PC-3 (cell line): ENCODE measurements at places on chromosomes 13 and 19. TPM values are rescaled to one million over a fixed set of nuclear protein-coding genes. Genes with fewer than 3 reads are reported as not detected.

Gene ALOX5AP
- not detected in 2 replicates for total RNA-seq

Gene RFPL4AL1
- total RNA-seq = not detected in 2 replicates

Gene SLC6A16
- not detected in 2 replicates for total RNA-seq

DNA sequence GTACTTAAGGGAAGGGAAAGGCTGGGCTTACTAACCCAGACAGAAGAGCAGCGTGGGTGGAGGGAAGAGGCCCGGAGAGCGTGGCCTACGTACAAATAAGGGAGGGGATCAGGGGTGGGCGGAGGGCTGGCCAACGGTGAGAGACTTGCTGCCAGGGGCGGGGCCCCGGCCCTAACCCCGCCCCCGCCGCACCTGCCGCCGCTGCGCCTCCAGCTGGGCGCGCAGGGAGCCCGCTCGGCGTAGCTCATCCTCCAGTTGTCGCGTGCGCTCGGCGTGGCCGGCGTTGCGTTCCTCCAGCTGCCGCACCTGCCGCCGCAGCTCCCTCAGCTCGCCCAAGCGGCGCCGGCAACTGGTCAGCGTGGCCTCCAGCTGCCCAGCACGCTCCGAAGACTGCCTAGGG, 5.7 kb downstream of the HOOK2 start:
- H3K27ac ChIP-seq = no peak overlapping the region
- no peak overlapping the region for H3K4me3 ChIP-seq
- H3K4me1 ChIP-seq = peaks cover 14% of the 10 kb centered on the region
- no peaks in the 10 kb centered on the region for H3K27me3 ChIP-seq

DNA sequence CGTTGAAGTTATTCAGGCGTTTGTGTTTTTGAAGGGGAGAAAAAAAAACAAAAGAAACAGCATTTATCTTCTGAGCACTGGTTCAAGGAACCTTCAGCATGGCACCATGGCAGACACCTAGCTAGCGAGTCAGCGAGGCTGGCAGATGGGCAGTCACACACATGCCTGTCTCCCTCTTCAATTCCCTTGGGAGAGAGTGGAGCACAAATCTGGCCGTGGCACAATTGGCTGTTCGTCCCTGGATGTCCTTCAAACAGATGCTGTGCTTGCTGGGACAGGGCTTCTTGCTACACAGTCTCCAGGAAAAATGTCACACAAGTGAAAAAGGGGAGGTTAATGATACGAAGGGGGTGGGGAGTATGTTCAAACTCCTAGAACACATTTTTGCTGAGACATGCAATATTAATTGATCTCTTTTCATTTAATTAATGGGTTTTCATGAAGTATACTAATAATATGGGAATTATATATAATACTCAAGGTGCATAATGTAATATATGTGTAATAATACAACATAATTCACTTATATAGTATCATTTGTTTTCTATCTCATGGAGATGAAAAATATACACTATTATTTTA, 1674.5 kb upstream of the SLC10A2 start:
- DNase-seq = no peak
- H3K4me1 ChIP-seq = no peaks in the 10 kb centered on the region
- H3K36me3 ChIP-seq = no peaks in the 10 kb centered on the region
- H3K27ac ChIP-seq = no peak overlapping the region

DNA sequence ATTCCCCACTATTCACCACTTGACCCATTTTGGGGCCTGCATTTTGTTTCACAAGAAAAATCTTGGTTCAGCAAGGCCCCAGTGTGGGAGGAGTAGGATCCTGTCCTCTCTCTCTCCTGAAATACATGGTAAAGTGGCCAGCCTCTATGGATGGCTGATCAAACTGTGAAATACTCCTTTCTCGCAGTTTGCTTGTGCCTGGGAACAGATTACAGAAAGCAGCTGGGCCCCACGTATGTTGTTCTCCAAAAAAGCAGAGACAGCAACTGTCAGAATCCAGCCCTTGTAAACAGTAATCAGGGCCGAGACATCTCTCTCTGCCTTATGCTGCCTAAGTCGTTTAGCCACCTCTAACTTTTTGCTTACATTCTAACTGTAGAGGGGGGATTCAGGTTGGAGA, 61.0 kb upstream of the RAP2A start:
- no peaks in the 10 kb centered on the region for H3K36me3 ChIP-seq
- H3K4me1 ChIP-seq = no peaks in the 10 kb centered on the region
- no peak for DNase-seq
- no peaks in the 10 kb centered on the region for H3K27me3 ChIP-seq
- H3K4me3 ChIP-seq = no peak overlapping the region
- H3K27ac ChIP-seq = no peak overlapping the region

GRCh38 chr19:6222884-6223283, 56.9 kb downstream of the MLLT1 start:
- DNase-seq = no peak
- H3K4me1 ChIP-seq = no peaks in the 10 kb centered on the region; the same call in 1 of the 2 replicates
- H3K27me3 ChIP-seq = no peaks in the 10 kb centered on the region
- no peak overlapping the region for H3K27ac ChIP-seq

DNA sequence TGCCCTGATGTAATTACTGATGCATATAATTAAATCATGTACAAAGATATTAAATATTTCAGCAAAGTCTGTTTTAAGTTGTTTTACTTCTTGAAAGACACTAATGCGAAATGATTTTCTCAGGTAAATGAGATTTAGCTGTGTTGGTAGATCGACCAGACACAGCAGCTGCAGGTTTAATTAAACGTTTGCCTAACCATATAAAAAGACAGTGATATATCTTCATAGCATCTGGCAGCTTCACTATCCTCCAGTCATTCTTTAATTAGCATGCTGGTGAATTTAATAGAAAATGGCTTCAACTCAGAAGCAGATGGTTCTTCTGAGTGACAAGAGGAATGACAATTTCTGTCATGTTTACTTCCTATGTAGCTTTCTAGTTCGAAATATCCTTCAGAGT, 69.3 kb downstream of the NHLRC3 start:
- no peak overlapping the region for H3K4me3 ChIP-seq
- H3K36me3 ChIP-seq = no peaks in the 10 kb centered on the region
- no peak for DNase-seq
- H3K27me3 ChIP-seq = peaks cover 70% of the 10 kb centered on the region
- H3K4me1 ChIP-seq = no peaks in the 10 kb centered on the region

GRCh38 chr19:6593651-6594416, 2.9 kb upstream of the CD70 start:
- H3K27ac ChIP-seq = no peak overlapping the region
- H3K27me3 ChIP-seq = peaks cover 44% of the 10 kb centered on the region
- DNase-seq = no peak
